ENCODE measurements at places on chromosomes 6 and 20.
A peak's percentile ranks its signal among the peaks of the same experiment; 100 is the strongest.

- no peaks in the 10 kb centered on the region for H3K36me3 ChIP-seq
- no peaks in the 10 kb centered on the region for H3K27me3 ChIP-seq
- no peak overlapping the region for H3K27ac ChIP-seq
- DNase-seq, result no peak
- no peaks in the 10 kb centered on the region for H3K4me1 ChIP-seq
- no peak overlapping the region for H3K4me3 ChIP-seq
These were observed 107.6 kb upstream of the RNF24 start for GRCh38 chr20:4122926-4123325.

DNA sequence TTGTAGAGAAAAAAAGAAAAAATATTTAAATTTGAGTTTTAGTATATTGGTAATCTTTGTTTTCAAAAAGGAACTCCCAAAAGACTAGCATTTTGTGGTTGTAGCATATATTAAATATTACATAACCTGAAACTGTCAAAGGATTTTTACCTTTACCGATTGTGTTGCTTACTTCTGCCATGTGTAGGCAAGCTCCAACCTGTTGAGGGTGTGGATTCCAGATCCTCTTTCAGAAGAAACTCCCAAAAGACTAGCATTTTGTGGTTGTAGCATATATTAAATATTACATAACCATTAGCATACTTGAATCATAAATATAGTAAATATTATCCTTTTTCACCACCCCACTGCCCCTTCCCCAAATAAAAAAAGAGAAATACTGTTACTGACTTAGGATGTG is 3.2 kb downstream of the DSE start:
- H3K4me3 ChIP-seq, result no peak overlapping the region
- H3K4me1 ChIP-seq, result peaks cover 77% of the 10 kb centered on the region
- H3K27me3 ChIP-seq, result no peaks in the 10 kb centered on the region
- no peaks in the 10 kb centered on the region for H3K36me3 ChIP-seq
- no peak for DNase-seq

GRCh38 chr6:138105880-138106664 is 1.1 kb downstream of the PERP start:
- peak overlapping the region; percentile 93 for H3K4me3 ChIP-seq
- peaks cover 17% of the 10 kb centered on the region for H3K4me1 ChIP-seq
- no peak for DNase-seq
- no peaks in the 10 kb centered on the region for H3K36me3 ChIP-seq
- H3K27ac ChIP-seq, result peak overlapping the region; percentile 96

- no peak overlapping the region for H3K4me3 ChIP-seq
- no peak for DNase-seq
- no peaks in the 10 kb centered on the region for H3K36me3 ChIP-seq
- H3K27me3 ChIP-seq, result no peaks in the 10 kb centered on the region
- H3K27ac ChIP-seq, result peak overlapping the region; percentile 24
- peaks cover 51% of the 10 kb centered on the region for H3K4me1 ChIP-seq
These were observed 8.8 kb downstream of the BICRAL start for GRCh38 chr6:42790549-42791181.

DNA sequence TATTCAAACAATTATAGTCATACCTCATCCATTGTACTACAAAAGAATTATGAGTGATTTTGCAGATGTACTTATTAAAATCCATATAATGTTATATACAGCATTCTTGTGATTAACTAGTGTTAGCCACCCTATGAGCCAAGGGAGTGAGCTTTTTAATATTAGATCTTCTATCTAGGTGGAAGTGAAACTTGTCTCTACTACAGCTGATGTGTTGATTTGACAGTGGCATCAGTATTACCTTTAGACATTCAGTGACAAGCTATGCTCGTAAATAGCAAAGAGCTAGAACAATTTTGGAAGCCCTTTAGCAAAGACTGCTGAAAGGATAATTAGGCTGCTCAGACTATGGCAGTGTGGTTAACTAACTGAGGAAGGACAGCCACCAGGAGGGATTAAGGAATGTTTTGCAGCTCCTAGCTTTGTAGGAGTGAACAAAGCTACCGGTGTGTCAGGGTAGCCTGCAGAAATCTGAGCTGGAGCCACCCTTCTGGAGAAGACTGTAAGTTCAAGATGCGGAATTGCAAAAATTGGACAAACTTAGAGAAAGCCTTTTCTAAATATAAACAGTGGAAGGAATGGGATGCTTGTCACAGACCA is 73.7 kb downstream of the AFG1L start:
- no peak overlapping the region for H3K27ac ChIP-seq
- H3K27me3 ChIP-seq, result no peaks in the 10 kb centered on the region
- H3K4me1 ChIP-seq, result peaks cover 6% of the 10 kb centered on the region
- no peak overlapping the region for H3K4me3 ChIP-seq

DNA sequence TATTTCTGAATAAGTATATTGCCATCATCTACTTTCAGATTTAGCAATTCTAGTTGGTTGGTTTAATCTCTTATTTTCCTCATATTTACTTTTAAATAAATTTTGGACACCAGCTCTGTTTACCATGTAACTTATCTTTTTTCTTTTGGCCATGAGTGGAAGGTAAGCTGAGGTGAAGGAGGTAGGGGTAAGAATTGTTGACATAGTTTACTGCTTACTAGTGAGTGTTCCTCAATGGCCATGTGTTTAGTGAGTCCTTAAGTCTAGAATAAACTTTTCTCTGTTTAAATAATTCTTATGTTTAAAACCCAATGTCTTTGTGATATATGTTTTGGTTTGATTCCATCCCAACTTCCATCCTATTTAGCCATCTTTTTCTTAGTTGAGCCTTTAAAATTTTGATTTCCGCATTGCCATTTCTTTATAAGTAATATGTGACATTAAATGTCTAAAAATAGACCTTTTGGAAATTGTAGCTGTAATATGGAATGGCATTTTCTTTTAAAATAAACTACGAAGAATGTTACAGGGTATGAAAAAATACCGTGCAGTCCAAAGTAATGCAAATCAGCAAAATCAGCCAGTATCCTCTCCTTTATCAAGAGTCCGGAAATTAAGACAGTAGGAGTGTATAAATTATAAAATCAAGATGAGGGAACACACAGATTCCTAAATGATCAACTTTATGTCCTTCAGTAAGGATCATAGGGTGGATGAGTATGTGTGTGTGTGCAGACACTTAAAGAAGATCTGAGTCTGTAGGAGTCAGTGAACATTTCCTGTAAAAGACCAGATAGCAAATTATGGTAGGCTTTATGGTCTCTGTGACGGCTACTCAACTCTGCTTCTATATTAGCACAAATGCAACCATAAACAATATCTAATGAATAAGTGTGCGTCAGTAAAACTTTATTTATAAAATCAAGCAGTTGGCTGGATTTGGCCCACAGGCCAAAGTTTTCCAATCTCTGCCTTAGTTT is 10.3 kb downstream of the STXBP5 start:
- H3K4me1 ChIP-seq, result peaks cover 20% of the 10 kb centered on the region
- H3K27ac ChIP-seq, result no peak overlapping the region
- H3K36me3 ChIP-seq, result no peaks in the 10 kb centered on the region
- H3K27me3 ChIP-seq, result no peaks in the 10 kb centered on the region
- no peak overlapping the region for H3K4me3 ChIP-seq
- no peak for DNase-seq

DNA sequence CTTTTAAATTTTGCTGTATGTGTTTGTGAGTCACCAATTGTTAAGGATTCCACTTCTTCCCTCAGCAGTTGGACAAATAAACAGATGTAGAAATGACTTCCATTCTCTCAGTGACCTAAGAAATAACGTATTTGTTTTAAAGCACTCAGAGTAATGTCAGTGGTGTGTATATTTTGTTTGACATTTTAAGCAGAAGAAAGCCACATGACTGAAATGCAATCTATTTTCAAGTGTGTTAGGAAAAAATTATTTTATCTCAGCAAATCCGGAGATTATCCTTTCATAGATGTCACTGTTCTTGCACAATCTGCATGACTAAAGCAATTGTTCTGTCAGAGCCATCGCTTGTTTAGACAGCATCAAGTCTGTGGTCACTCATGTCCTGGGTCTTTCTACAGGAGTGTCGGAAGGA is 77.1 kb downstream of the JAG1 start:
- DNase-seq, result no peak
- peaks cover 44% of the 10 kb centered on the region for H3K4me1 ChIP-seq

DNA sequence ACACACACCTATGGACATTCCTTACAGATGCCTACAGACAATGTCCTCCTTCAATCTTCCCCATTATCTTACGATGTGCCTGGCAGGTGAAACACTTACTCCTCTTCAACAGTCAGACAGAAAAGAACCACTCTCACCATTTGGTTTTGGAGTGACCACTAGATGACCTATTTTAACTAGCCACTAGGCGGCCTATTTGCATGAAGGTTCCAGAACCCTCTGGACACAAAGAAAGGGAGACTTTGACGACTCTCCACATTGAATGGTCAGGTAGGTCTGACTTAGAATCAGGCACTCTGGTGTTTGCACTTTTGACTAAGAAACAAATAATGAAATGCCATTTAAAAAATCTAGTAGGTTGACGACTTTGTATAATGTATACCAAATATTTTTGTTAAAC is 42.0 kb downstream of the PNLDC1 start:
- H3K27me3 ChIP-seq, result no peaks in the 10 kb centered on the region
- no peak for DNase-seq
- no peak overlapping the region for H3K27ac ChIP-seq
- H3K36me3 ChIP-seq, result no peaks in the 10 kb centered on the region

DNA sequence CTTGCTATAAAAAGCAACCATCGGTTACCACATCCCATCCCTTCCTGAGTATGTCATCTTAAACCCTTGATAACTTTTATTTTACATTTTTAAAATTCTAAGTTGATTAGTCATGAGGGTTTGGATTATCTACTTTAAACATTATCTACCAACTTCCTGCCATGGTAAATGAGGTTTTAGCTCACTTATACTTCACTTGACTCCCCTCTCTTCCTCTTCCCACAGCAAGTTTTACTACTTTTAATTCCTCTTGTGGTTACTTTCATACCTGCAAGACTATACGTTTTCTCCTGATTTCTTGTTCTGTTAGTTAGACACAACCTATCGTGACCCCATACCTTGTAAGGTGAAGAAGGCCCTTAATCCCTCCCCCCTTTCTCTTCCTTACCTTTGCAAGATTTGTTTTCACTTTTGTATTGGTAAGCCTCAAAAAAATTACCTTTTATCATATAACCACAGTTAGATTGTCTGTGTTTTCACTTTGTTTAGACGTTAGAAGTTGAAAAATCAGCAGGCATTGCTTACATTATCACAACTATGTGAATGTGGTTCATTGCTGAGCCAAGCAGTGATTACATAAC is 60.1 kb upstream of the OGFRL1 start:
- DNase-seq, result no peak
- H3K36me3 ChIP-seq, result no peaks in the 10 kb centered on the region
- H3K27me3 ChIP-seq, result no peaks in the 10 kb centered on the region
- H3K27ac ChIP-seq, result no peak overlapping the region
- no peaks in the 10 kb centered on the region for H3K4me1 ChIP-seq

DNA sequence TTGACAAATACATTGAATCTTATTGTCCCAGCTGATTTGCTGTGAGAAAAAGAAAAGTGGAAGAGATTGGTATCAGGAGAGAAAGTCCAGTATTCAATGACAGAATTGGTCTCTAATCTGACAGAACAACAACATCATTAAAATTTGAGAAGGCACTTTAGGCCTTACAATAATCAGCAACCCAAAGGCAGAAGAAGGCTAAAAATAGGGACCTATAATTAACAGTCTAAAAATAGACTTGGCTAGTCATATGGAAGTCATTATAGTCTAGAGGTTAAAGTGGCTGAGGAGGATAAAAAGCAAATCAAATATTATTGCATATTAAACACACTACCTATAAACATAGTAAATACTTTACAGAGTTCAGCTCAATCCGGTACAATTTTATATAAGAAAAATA is 393.6 kb upstream of the JAG1 start:
- H3K27ac ChIP-seq, result no peak overlapping the region
- no peaks in the 10 kb centered on the region for H3K4me1 ChIP-seq
- DNase-seq, result no peak
- H3K4me3 ChIP-seq, result no peak overlapping the region
- no peaks in the 10 kb centered on the region for H3K27me3 ChIP-seq

DNA sequence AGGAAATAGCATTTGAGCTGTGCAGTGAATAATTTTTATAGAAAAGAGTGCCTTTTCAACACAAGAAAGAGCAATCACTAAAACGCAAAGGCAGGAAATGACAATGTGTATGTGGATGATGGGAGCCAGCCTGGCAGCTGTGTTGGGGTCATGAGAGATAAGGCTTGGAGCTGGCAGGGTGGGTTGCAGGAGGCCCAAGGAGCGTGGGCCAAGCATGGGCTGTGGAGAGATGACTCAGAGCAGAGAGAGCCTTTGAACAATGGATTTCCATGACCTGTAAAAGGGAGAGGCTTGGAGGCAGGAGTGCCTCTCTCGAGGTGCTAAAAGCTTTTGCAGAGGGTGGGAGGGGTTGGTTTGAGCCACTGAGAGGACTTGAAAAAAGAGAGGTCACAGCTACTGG is 6.6 kb upstream of the TBC1D7 start:
- H3K27ac ChIP-seq, result no peak overlapping the region
- no peaks in the 10 kb centered on the region for H3K27me3 ChIP-seq
- no peaks in the 10 kb centered on the region for H3K36me3 ChIP-seq
- no peak overlapping the region for H3K4me3 ChIP-seq
- no peak for DNase-seq

DNA sequence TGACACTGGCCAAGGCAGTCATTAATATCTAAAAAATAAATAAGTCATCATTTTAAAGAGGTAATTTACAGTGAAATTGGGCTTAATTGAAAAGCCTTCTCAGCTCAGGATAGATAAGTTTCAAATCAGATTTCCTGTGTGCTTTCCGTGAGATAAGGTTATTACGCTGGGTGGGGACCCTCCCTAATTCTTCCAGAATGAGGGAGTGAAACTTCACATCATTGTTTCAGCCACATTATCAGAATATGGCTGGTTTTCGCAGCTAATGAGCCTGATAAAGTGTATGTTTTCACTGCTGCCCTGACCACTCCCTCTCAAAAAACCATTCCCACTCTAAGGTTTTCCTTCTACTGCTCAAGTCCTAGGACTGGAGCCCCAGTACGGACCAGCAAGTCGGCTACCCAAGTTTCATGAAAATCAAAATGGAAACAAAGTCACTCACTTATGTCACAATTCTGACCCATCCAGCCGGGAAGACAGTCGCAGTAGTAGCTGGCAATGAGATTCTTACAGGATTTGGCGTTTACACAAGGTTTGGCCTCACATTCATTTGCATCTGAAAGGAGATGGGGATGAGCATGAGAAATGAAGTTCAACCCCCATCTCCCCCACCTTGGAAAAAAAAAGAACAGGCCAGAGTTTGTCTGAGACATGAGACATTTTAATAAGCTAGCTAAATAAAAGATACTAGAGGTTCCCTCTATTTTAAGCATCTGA is 24.6 kb downstream of the JAG1 start:
- peak overlapping the region; percentile 61 for H3K27ac ChIP-seq
- peaks cover 60% of the 10 kb centered on the region for H3K4me1 ChIP-seq
- H3K27me3 ChIP-seq, result no peaks in the 10 kb centered on the region
- no peak for DNase-seq

- H3K4me3 ChIP-seq, result no peak overlapping the region
- no peaks in the 10 kb centered on the region for H3K36me3 ChIP-seq
- H3K27ac ChIP-seq, result no peak overlapping the region
- H3K4me1 ChIP-seq, result peaks cover 21% of the 10 kb centered on the region
These were observed 7.3 kb upstream of the TFAP2A start for GRCh38 chr6:10421921-10422736.

GRCh38 chr6:11288065-11288464 is 55.6 kb upstream of the NEDD9 start:
- DNase-seq, result no peak
- H3K4me3 ChIP-seq, result no peak overlapping the region
- no peaks in the 10 kb centered on the region for H3K27me3 ChIP-seq
- H3K36me3 ChIP-seq, result no peaks in the 10 kb centered on the region
